Upper lobe of left lung (tissue), 6 donors: ENCODE measurements at places on chromosomes 2 and 18.

DNA sequence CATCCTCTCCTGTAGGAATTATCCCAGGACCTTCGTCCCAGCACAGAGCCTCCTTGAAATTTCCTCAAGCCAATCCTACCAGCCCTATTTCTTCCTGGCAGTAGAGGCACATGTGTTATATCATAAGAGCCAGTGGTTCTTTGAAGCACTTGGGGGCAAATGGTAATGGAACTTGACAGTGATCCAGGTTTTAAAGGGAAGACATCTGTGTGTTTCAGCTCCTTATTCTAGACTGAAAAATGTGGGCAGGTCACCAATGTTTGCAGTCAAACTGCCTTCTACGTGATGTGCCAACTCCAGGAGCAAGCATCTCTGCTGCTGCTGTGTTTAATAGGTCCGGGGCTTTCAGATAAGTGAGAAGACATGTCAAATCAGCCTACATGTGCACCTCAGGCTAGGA is 157.1 kb downstream of the GALNT14 start:
- no peaks in the 10 kb centered on the region for H3K36me3 ChIP-seq
- no peaks in the 10 kb centered on the region for H3K27me3 ChIP-seq
- no peak overlapping the region for H3K4me3 ChIP-seq
- no peaks in the 10 kb centered on the region for H3K4me1 ChIP-seq

GRCh38 chr2:233088972-233089345 is 28.8 kb downstream of the INPP5D start:
- H3K36me3 ChIP-seq: no peaks in the 10 kb centered on the region
- H3K4me1 ChIP-seq: peaks cover 42% of the 10 kb centered on the region
- peak overlapping the region; percentile 76 for H3K27ac ChIP-seq
- no peaks in the 10 kb centered on the region for H3K27me3 ChIP-seq
- DNase-seq: no peak
- no peak overlapping the region for H3K4me3 ChIP-seq

DNA sequence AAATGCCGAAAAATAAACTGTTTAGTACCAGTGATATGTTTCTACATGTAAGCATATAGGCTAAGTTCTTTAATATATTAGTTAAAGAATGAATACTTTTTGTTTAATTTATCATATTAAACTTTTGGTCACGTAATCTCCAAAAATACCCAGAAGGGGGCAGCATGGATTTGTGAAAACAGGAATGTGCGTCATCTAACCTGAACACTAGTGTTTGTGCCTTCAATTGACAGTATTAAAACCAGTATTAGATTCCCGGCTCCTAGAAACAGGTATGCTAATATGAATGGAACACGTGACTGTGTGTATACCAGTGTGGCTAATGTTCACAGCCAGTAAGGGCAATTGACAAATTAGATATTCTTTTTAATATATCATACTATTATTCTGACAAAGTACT is 51.8 kb downstream of the WDR7 start:
- no peaks in the 10 kb centered on the region for H3K4me1 ChIP-seq
- H3K27me3 ChIP-seq: no peaks in the 10 kb centered on the region
- H3K27ac ChIP-seq: no peak overlapping the region
- H3K36me3 ChIP-seq: no peaks in the 10 kb centered on the region

- no peaks in the 10 kb centered on the region for H3K27me3 ChIP-seq
- DNase-seq: no peak
- no peaks in the 10 kb centered on the region for H3K36me3 ChIP-seq
- peaks cover 15% of the 10 kb centered on the region for H3K4me1 ChIP-seq
- no peak overlapping the region for H3K4me3 ChIP-seq
These were observed 101.1 kb downstream of the TRIB2 start for GRCh38 chr2:12817870-12818269.

DNA sequence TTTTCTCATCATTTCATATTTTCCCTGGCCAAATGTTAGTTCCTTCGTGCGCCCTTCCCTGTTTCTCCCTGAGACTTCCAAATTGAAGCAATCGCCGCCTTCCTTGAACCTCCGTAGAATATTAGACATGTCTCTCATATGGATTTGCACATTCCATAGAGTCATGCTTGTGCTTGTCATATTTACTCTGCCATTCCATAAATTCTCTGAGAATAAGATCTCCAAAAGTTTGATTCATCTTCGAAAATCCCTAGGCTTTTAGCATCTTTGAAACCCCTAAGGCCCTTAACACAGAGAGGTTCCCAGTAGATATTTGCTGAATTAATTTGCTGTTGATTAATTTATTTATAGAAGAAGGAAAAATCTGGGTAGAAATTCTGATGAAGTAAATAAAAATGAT is 202.2 kb upstream of the PIK3C3 start:
- H3K4me1 ChIP-seq: no peaks in the 10 kb centered on the region
- no peaks in the 10 kb centered on the region for H3K27me3 ChIP-seq
- no peak overlapping the region for H3K27ac ChIP-seq

DNA sequence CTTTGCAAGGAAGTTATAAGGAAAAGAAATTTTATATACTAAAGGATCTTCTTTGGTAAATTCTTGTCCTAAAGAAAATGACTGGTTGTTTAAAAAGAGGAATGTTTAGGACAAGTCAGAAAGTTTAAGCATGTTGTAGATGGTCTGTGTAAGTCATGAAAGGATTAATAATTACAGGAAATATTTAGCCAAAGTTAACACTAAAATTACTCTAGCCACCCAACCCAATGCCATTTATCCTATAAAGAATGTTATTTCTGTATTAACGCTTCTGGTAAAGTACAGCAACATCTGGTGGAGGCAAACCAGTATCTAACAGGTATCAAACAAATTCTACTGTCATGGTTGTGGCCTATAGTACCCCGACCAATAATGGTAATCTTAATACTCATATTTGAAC is 546.9 kb upstream of the PKDCC start:
- H3K4me3 ChIP-seq: no peak overlapping the region
- no peaks in the 10 kb centered on the region for H3K4me1 ChIP-seq
- no peaks in the 10 kb centered on the region for H3K36me3 ChIP-seq

GRCh38 chr2:67865917-67866316 is 196.9 kb downstream of the C1D start:
- no peaks in the 10 kb centered on the region for H3K27me3 ChIP-seq
- H3K4me3 ChIP-seq: no peak overlapping the region
- H3K27ac ChIP-seq: no peak overlapping the region

GRCh38 chr2:113978524-113979190 is 88.8 kb downstream of the ACTR3 start:
- H3K4me3 ChIP-seq: no peak overlapping the region
- DNase-seq: no peak
- no peaks in the 10 kb centered on the region for H3K4me1 ChIP-seq
- H3K36me3 ChIP-seq: peaks cover 13% of the 10 kb centered on the region

GRCh38 chr18:35322486-35323458 is 21.4 kb downstream of the ZNF24 start:
- DNase-seq: no peak
- no peaks in the 10 kb centered on the region for H3K36me3 ChIP-seq
- no peak overlapping the region for H3K27ac ChIP-seq
- no peak overlapping the region for H3K4me3 ChIP-seq
- H3K4me1 ChIP-seq: no peaks in the 10 kb centered on the region

- no peak for DNase-seq
- no peak overlapping the region for H3K27ac ChIP-seq
- no peaks in the 10 kb centered on the region for H3K36me3 ChIP-seq
- H3K4me1 ChIP-seq: no peaks in the 10 kb centered on the region
- no peaks in the 10 kb centered on the region for H3K27me3 ChIP-seq
- H3K4me3 ChIP-seq: no peak overlapping the region
These were observed 1098.0 kb upstream of the DDX18 start for GRCh38 chr2:116716444-116716843.

DNA sequence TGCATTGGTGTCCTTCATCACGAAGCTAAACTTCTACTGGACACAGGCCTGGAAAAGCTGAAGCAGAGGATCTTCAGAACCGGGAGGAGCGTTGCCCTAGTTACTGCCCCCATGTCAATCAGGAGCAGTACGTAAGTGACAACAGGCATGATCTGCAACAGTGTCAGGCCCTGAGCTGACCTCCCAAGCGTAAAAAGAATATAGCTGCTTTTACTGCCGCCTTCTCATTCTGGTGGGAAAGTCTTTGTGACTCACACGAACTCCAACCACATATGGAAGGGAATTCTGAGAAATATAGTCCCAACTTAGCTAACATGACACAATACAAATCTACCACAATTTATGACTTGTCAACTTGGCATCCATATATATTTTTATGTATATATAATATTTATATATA is 1007.7 kb upstream of the CDH2 start:
- no peak overlapping the region for H3K27ac ChIP-seq
- no peaks in the 10 kb centered on the region for H3K36me3 ChIP-seq
- no peaks in the 10 kb centered on the region for H3K27me3 ChIP-seq

DNA sequence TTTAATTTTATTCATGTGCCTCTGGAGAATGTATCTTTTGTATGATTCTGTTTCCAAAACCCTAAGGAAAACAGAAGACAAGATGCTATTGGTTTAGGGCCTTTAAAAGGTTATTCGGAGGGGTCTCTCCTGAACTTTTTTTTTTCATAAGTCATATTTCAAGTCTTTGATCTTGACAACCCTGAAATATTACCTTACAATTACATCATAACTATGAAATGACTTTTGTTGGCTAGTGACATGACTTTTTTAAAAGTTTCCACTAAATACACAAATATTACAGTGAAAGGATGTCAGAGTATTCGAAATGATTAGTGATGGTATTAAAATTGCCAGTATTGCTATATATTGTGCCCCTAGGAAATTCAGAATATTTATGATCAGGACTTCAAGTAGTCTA is 31.8 kb upstream of the FZD7 start:
- no peak for DNase-seq
- no peak overlapping the region for H3K27ac ChIP-seq
- no peak overlapping the region for H3K4me3 ChIP-seq

DNA sequence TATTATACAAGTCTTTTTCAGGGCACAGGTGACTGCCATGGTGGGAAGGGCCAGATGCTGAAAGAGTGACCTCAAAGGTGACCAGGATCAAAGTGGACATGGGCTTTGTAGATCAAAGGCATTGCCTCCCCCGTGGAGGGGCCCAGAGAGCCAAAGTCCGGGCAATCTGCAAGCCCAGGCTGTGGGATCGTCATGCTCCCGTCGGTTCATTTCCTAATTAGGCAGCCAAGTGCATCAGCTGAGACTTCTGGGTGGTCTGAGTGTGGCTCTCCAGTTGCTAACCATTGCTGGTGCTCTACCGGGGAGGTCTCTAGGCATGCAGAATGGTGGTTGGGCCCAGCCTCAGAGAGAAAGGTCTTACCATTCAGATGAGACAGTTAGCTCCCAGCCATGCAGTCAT is 61.6 kb downstream of the TRIB2 start:
- no peak for DNase-seq
- no peaks in the 10 kb centered on the region for H3K27me3 ChIP-seq
- no peak overlapping the region for H3K27ac ChIP-seq
- H3K4me3 ChIP-seq: no peak overlapping the region

- H3K4me3 ChIP-seq: no peak overlapping the region
- H3K27ac ChIP-seq: no peak overlapping the region
- no peaks in the 10 kb centered on the region for H3K36me3 ChIP-seq
These were observed 23.4 kb downstream of the ANKRD12 start for GRCh38 chr18:9160014-9160413.

GRCh38 chr18:6069103-6069502 is 173.8 kb upstream of the TMEM200C start:
- no peaks in the 10 kb centered on the region for H3K36me3 ChIP-seq
- H3K4me3 ChIP-seq: no peak overlapping the region
- DNase-seq: no peak
- no peak overlapping the region for H3K27ac ChIP-seq

DNA sequence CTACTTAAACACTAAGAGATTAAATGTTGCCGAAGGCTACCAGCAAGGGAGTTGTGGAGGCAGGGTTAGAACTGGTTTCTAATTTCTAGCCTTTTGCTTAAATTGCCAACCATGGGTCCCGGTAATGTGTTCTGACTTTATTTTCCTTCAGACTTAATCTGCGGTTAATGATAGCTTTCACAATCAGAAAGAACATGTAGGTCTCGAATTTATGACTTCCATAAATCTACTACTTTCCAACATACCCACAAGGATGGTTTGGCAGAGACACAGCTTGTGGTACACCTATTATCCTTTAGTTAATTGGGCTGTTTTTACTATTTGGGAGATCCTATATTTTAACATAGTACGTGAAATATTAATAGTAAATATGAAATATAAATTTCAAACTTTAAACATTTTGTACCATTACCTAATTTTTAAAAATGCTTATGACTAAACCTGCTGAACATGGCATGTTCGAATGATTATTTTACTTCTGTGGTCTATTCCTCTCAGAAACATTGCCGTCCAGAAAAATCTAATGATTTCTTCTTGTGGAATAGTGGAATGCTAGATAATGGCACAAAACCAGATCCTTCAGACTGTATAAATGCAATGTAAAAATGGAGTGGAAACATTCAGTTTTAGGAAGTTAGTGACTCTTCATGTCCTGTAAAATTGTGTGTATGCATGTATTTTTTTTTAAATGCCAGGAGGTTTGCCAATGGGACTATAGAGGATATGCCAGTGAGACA is 41.3 kb downstream of the PARD3B start:
- H3K4me1 ChIP-seq: no peaks in the 10 kb centered on the region
- no peaks in the 10 kb centered on the region for H3K27me3 ChIP-seq
- H3K27ac ChIP-seq: no peak overlapping the region

DNA sequence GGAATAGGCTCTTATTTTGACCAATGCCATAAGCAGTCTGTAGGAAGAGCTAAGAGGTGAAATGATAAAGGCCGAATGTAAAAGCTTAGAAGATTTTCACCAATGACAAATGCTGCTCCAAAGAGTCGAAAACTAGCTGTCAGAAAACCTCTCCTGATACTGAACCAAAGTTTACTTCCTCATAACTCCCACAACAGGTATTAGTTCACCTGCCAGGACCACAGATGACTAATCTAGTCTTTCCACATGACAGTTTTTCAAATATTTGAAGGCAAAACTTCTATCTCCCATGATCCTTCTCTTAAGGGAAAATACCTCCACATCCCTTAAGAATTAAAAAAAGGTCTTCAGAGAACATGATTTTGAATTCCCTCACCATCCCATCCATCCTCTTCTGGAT is 473.2 kb upstream of the SPHKAP start:
- no peak overlapping the region for H3K27ac ChIP-seq
- no peak overlapping the region for H3K4me3 ChIP-seq
- DNase-seq: no peak
- H3K4me1 ChIP-seq: no peaks in the 10 kb centered on the region
- no peaks in the 10 kb centered on the region for H3K36me3 ChIP-seq

- no peaks in the 10 kb centered on the region for H3K4me1 ChIP-seq
- no peaks in the 10 kb centered on the region for H3K36me3 ChIP-seq
- H3K27ac ChIP-seq: no peak overlapping the region
- H3K27me3 ChIP-seq: no peaks in the 10 kb centered on the region
- no peak overlapping the region for H3K4me3 ChIP-seq
These were observed 1016.4 kb upstream of the CRIM1 start for GRCh38 chr2:35339211-35339610.
